Lung (tissue), 17 donors: ENCODE measurements at places on chromosomes 6 and 20. TPM values are rescaled to one million over a fixed set of nuclear protein-coding genes. Genes with fewer than 3 reads are reported as not detected.

The AIF1 gene
- total RNA-seq, result 38.7 TPM

The PCK1 gene
- total RNA-seq, result 1.7 TPM

The TPBG gene
- total RNA-seq, result 10.0 TPM

The GLP1R gene
- 0.18 TPM for total RNA-seq

The TEAD3 gene
- 19.2 TPM for total RNA-seq

The METTL24 gene
- 3.7 TPM for total RNA-seq

The IL20RA gene
- 4.7 TPM for total RNA-seq

DNA sequence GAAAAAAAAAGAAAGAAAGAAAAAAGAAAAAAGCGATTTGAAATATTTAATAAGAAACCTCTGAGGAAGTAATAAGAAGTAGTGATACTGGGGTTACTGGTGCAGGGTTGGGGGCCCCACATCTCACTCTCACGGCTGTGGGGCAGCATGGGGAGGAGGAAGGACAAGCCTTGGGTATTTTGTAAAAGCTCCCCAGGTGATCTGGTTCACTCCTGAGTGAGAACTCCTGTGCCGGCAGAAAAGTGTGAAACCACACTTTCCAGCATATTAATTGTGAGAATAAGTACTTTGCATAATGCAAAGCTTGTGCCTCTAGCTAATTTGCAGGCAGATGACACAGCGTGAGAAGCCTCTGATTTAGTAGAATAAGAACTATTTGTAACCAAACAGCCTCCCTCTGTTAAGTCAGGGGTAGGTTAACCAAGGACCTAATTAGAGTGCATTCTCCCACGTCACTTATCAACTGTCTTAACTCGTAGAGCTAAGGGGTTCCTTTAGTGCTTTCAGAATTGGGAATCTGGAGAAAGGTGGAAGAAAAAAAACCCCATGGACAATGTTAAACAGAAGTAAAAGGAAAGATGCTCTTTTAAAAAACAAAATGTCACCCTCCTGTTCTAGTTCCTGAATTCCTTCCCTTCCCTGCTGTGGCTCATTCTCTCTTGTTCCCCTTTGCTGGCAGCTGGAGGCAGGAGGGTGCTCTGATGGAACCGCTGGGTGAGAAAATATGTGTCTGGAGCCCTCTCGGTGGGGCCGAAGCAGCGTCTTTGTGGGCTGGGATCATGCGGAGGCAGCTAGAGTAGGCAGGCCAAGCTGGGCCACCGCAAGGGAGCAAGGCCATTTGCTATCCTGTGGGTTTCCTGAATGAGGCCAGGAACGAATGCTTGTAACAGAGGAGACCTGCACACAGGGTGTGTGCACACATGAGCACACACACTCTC, 108.7 kb downstream of the FYN start:
- no peak overlapping the region for H3K4me3 ChIP-seq
- H3K4me1 ChIP-seq, result peaks cover 2% of the 10 kb centered on the region
- no peaks in the 10 kb centered on the region for H3K36me3 ChIP-seq
- no peak overlapping the region for H3K27ac ChIP-seq

DNA sequence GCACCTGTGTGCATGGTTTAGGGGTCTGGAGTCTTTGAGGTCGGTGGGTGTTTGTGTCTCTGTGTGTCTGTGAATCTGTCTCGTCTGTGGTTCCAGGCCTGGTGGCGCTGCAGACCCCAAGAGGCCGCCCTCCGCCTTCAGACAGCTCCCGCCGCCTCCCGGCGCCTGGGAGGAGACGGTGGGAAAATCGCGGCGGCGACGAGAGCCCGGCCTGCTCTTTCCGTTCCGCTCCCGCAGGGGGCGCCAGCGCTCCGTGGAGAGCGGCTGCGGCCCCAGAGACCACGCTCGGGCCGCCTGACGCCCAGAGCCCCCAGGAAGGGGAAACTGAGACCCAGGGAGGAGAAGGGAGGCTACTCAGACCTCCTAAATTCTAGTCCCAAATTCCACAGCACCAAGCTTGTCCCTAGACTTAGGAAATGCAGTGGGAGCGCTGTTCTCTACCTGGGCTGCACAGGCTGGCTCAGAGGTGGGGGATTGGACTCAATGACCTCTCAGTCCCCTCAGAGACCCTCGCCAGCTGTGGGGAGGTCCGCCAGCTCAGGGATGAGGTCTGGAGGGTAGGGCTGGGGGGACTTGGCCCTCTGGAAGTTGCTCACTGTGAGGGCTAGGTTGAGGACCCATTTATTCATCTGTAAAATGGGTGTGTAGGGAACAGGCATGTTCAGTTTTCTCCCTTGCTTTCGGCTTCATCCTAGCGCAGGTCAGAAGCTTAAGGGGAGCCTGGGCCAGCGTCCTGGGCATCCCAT, 36.9 kb upstream of the BLCAP start:
- no peak overlapping the region for H3K27ac ChIP-seq
- no peak overlapping the region for H3K4me3 ChIP-seq
- peak; percentile 66 for DNase-seq

- H3K27ac ChIP-seq, result no peak overlapping the region
- no peaks in the 10 kb centered on the region for H3K27me3 ChIP-seq
- peaks cover 4% of the 10 kb centered on the region for H3K4me1 ChIP-seq
- peaks cover 4% of the 10 kb centered on the region for H3K36me3 ChIP-seq
- no peak for DNase-seq
- H3K4me3 ChIP-seq, result no peak overlapping the region
These were observed 26.3 kb downstream of the SERPINB6 start for GRCh38 chr6:2945153-2945452.

DNA sequence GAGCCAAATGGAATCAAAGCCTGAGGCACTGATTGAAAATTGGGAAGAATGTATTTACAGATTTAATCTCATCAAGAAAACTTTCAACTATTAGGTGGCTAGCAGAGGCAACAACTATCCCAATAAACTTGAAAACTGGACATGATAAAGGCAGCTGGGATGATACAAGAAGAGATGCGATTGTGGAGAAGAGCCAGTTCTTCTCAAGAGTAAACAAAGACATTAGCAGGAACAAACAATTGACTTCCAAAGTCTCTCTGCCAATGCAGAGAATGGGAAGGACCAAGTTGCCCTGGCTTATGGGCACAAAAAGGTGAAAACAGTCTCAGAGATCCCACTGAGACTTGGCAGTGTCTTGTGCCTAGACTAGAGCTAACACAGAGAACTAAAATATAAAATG, 132.4 kb downstream of the SOBP start:
- DNase-seq, result no peak
- peaks cover 3% of the 10 kb centered on the region for H3K36me3 ChIP-seq
- peaks cover 3% of the 10 kb centered on the region for H3K4me1 ChIP-seq
- no peaks in the 10 kb centered on the region for H3K27me3 ChIP-seq

GRCh38 chr6:36752886-36753506, 55.4 kb downstream of the RAB44 start:
- H3K27me3 ChIP-seq, result no peaks in the 10 kb centered on the region
- H3K27ac ChIP-seq, result no peak overlapping the region
- no peaks in the 10 kb centered on the region for H3K36me3 ChIP-seq
- DNase-seq, result no peak
- no peaks in the 10 kb centered on the region for H3K4me1 ChIP-seq

DNA sequence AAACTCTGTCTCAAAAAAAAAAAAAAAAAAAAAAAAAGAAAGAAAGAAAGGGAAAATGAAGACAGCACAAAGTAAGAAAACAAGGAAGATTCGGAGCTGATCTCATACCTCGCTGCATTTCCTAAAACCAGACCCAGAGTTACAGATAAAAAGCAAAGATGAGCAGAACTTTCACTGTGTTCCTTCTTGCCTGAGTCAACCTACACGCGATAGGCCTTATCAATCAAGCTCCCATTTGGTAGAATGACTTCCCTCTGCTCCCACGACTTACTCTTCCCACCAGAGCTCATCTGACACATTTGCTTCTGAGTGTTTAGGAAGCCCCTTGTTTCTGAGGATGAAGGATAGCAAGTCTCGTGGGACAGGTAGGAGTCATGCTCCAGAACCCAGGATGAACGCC, 302.9 kb downstream of the TFAP2A start:
- no peak overlapping the region for H3K4me3 ChIP-seq
- no peaks in the 10 kb centered on the region for H3K36me3 ChIP-seq
- peaks cover 3% of the 10 kb centered on the region for H3K27me3 ChIP-seq

DNA sequence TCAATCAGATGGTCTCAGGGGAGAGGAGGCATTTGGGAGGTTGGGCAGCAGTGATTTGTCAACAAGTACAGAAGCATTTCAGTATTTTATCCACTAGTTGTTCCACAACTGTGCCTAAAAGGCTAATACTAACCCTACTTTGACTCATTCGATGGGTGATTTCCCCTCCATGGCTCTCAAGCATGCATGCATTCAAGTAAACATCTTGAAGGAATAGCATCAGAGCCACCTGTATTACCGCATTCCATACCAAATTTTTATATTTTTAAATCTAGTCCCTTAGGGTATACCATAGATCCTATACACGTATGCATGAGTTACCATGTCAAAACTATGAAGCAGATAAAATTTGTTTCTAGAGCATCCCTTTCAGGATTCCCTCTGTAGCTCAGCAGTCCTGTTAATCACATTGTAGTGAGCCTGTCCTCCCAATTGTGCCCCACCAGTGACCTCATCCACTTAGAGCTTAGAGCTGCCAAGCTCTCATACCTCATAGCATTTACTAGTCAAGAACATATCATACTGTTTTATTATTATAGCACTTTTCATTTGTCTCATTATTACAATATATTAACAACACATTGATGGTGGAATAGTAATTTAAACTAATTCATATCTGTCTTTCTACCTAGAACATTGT, 213.8 kb downstream of the LAMA2 start:
- no peaks in the 10 kb centered on the region for H3K27me3 ChIP-seq
- H3K4me3 ChIP-seq, result no peak overlapping the region
- H3K27ac ChIP-seq, result no peak overlapping the region
- DNase-seq, result no peak
- H3K4me1 ChIP-seq, result peaks cover 9% of the 10 kb centered on the region

DNA sequence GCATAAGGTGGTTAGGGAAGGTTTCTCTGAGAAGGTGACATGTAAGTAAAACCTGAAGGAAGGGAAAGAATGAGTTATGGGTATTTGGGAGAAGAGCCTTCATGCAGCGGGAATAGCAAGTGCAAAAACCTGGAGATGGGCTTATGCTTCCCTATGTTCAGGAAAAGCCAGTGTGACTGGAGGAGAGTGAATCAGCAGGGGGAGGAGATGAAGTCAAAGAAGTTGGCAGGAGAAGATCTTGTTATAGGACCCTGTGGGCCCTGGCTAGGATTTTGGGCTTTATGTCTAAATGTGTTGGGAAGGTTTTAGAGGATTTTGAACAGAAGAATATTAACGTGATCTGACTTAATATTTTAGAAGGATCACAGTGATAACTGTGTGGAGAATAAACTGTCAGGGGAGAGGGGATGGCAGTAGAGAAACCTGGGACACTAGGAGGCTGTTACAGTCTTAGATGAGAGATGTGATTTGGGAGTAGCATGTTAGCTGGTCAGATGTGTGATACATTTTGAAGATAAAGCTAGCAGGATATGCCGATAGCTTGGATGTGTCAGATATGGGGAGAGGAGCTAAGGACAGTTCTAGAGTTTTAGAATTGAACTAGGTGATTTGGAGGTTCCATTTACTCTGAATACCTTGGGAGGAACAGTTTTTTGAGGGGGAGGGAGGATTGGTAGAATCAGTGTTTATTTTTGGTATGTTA, 41.0 kb downstream of the PHF3 start:
- no peaks in the 10 kb centered on the region for H3K4me1 ChIP-seq
- H3K27ac ChIP-seq, result no peak overlapping the region
- no peak overlapping the region for H3K4me3 ChIP-seq

GRCh38 chr6:130600880-130601341, 226.3 kb upstream of the SMLR1 start:
- H3K36me3 ChIP-seq, result no peaks in the 10 kb centered on the region
- no peaks in the 10 kb centered on the region for H3K27me3 ChIP-seq
- DNase-seq, result no peak
- H3K4me3 ChIP-seq, result no peak overlapping the region

DNA sequence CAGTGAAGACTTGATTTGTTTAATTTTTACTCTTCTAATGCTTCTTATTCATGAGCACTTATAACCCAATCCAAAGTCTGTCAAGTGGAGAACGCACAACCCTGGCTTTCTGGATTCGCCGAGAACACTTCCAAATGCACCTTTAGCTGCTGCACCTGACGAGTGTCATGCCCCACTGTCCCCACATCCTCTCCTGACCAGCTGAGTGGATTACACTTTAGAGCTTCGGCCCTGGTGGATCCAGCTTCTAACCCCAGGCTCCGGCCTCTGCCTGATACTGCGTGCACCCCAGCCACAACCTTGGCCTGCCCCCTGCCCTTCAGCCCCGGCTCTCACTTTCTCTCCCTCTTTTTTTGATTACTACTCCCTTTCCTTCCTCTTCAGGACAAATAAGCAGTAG, 258.8 kb downstream of the TMEM242 start:
- no peak for DNase-seq
- H3K4me3 ChIP-seq, result no peak overlapping the region
- no peaks in the 10 kb centered on the region for H3K27me3 ChIP-seq
- H3K27ac ChIP-seq, result no peak overlapping the region
- H3K36me3 ChIP-seq, result no peaks in the 10 kb centered on the region

- no peaks in the 10 kb centered on the region for H3K27me3 ChIP-seq
- H3K36me3 ChIP-seq, result no peaks in the 10 kb centered on the region
- H3K27ac ChIP-seq, result no peak overlapping the region
- no peak overlapping the region for H3K4me3 ChIP-seq
- no peaks in the 10 kb centered on the region for H3K4me1 ChIP-seq
- no peak for DNase-seq
These were observed 39.8 kb upstream of the HBS1L start for GRCh38 chr6:135094403-135094821.

DNA sequence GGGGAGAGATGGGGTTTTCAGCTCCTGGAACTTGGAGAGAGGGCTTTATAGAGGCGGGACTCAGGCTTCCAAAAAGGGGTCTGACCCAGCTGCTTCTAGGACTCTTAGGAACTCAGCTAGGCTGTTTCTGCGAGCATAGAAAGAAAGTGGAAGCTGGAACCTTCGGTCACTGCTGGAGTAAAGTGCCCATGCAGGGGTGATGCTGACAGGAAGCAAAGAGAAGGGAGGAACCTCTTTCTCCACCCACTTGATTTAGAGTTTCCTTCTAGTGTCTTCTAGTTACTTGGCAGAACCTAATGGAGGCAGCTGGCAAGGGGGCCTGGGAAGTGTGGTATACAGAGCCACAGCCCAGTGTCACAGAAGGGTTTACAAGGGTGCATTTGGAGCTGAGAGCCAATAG, 283.6 kb downstream of the QKI start:
- H3K4me1 ChIP-seq, result no peaks in the 10 kb centered on the region
- no peak overlapping the region for H3K4me3 ChIP-seq
- no peaks in the 10 kb centered on the region for H3K27me3 ChIP-seq
- no peak for DNase-seq
- H3K27ac ChIP-seq, result no peak overlapping the region

DNA sequence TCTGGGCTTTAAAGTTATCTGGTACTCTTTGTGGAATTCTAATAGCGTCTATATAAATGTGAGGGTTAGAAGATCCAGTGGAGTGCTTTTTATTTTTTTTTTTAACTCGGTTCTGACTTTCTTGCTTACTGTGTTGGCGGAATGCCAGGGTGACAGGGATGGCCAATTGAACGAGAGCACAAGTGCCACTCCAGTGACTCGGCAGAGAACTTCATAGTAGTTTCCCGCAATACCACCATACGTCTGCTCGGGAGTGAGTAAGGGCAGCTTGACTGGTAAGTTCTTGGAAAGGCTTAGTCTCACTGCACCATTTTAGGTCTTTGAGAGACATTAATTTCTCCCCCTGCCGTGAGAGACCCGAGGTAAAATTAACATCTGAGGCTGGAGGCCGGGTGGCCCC, 49.4 kb upstream of the TULP1 start:
- H3K27me3 ChIP-seq, result no peaks in the 10 kb centered on the region
- no peak overlapping the region for H3K4me3 ChIP-seq
- H3K36me3 ChIP-seq, result no peaks in the 10 kb centered on the region
- peaks cover 2% of the 10 kb centered on the region for H3K4me1 ChIP-seq

- H3K36me3 ChIP-seq, result no peaks in the 10 kb centered on the region
- no peak for DNase-seq
- H3K4me1 ChIP-seq, result no peaks in the 10 kb centered on the region
- peaks cover 16% of the 10 kb centered on the region for H3K27me3 ChIP-seq
- no peak overlapping the region for H3K27ac ChIP-seq
These were observed 6.0 kb upstream of the RIPPLY2 start for GRCh38 chr6:83847179-83847578.
